HCT116 (cell line): ENCODE measurements at places on chromosomes 5 and 9. TPM values are rescaled to one million over a fixed set of nuclear protein-coding genes. Genes with fewer than 3 reads are reported as not detected.

SPARC gene
- total RNA-seq, result 3.0 TPM

RICTOR gene
- total RNA-seq, result 21.7 TPM

C9 gene
- total RNA-seq, result 0.34 TPM

KCNIP1 gene
- not detected for total RNA-seq

IL13 gene
- not detected for total RNA-seq

SCGB3A2 gene
- total RNA-seq, result not detected

PCDHGA10 gene
- total RNA-seq, result 3.8 TPM

PCDHB15 gene
- total RNA-seq, result 0.07 TPM

PCDHGA9 gene
- total RNA-seq, result 0.34 TPM

NR6A1 gene
- 9.9 TPM for total RNA-seq

AIF1L gene
- 34.0 TPM for total RNA-seq

HSD17B3 gene
- 0.37 TPM for total RNA-seq

SLC44A1 gene
- total RNA-seq, result 44.1 TPM

PRLR gene
- 0.10 TPM for total RNA-seq

NELFB gene
- total RNA-seq, result 86.4 TPM

LCN2 gene
- 9.2 TPM for total RNA-seq

SLC6A3 gene
- total RNA-seq, result not detected

AJM1 gene
- 7.1 TPM for total RNA-seq

ZNF300 gene
- 0.05 TPM for total RNA-seq

IL4 gene
- total RNA-seq, result not detected

DNLZ gene
- 21.9 TPM for total RNA-seq

GCNT4 gene
- total RNA-seq, result 0.07 TPM

MYO10 gene
- total RNA-seq, result 34.9 TPM

ZMYND19 gene
- 57.4 TPM for total RNA-seq

DMRTA1 gene
- total RNA-seq, result not detected

SCGB3A1 gene
- total RNA-seq, result not detected

FOXE1 gene
- total RNA-seq, result not detected

NIPAL4 gene
- 0.12 TPM for total RNA-seq

ENTREP1 gene
- total RNA-seq, result 1.1 TPM

DCTN3 gene
- total RNA-seq, result 64.0 TPM

SLC46A2 gene
- total RNA-seq, result not detected

CACFD1 gene
- total RNA-seq, result 6.9 TPM

CATSPER3 gene
- total RNA-seq, result 1.7 TPM

DBH gene
- total RNA-seq, result not detected

NUTM2G gene
- not detected for total RNA-seq

CNTLN gene
- total RNA-seq, result 5.1 TPM

AGXT2 gene
- total RNA-seq, result not detected

PCDHAC1 gene
- 1.0 TPM for total RNA-seq

SHISAL2B gene
- not detected for total RNA-seq

ARID3C gene
- 0.42 TPM for total RNA-seq

SYNPO gene
- 8.2 TPM for total RNA-seq

FRMPD1 gene
- 0.52 TPM for total RNA-seq

IFNA1 gene
- not detected for total RNA-seq

IFNB1 gene
- not detected for total RNA-seq

CMYA5 gene
- total RNA-seq, result 0.22 TPM

CDX1 gene
- not detected for total RNA-seq

INVS gene
- total RNA-seq, result 21.1 TPM

FBP2 gene
- total RNA-seq, result not detected

IFNE gene
- total RNA-seq, result 0.96 TPM

UAP1L1 gene
- total RNA-seq, result 11.0 TPM

PCDHGA1 gene
- 0.05 TPM for total RNA-seq

ALDOB gene
- 1.2 TPM for total RNA-seq
